Stimulated activated CD8-positive, alpha-beta memory T cell treated with anti-CD3 and anti-CD28 coated beads, Interleukin-2, amount 100 ng/mL, for 48 hours (primary cell): ENCODE measurements at places on chromosomes 5 and 9.

DNA sequence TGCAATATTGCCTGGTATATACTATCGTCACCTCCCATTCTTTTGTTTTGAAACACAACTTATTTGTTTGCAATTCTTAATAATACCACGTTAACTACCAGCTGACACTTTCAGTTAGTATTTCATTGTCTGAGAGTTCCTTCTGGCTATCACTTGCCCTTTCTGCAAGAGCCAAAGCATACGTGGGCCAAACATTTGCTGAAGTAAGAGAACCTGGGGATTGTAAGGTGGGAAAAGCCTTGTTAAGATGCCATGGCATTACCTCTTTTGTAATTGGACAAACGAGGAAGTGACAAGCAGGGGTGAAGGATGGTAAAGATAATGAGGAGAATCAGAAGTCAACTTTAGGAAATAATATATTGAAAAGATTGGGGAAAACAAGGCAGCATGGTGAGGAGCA, 47.7 kb downstream of the FYB1 start:
- no peak for DNase-seq

DNA sequence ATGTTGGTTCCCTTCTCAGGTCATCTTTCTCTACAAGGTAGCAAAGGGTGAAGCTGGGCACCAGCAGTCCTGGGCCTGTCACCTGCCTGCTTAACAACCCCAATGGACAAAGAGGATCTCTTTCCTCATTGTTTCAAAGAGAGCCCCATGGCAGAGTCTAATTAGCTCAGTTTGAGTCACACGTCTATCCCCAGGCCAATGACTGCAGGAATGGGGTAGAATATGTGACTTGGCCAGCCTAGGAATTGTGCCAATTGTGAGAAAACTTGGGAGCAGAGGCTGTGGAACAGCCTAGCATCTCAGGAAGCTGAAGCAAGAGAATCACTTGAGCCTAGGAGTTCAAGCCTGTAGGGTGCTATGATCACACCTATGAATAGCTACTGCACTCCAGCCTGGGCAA, 3.6 kb upstream of the RAPGEF1 start:
- no peak for DNase-seq

GRCh38 chr9:99377790-99378775, 156.0 kb downstream of the SEC61B start:
- DNase-seq: no peak

DNA sequence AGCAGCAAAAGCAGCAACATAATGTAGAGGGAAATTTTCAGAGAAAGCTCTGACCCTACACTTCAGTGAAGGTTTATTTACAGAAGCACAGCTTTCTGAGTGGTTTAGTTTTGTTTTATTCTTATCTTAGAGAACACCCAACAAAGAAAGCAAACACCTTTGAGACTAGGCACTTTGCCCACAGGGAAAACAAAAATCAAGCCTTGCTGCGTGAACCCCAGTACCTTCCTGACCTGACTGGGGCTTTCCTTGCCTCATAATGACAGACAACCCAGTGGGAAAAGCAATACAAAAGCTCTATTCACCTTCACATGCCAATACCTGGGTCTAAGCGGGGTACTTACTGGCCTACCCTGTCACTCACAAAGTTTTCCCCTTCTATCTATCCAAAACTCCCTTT, 189.8 kb downstream of the HINT1 start:
- DNase-seq: no peak

- DNase-seq: no peak
Measured at GRCh38 chr5:179267071-179267670, 78.1 kb downstream of the ADAMTS2 start.

- DNase-seq: no peak
Measured at GRCh38 chr5:163938595-163938994, 433.2 kb downstream of the MAT2B start.

DNA sequence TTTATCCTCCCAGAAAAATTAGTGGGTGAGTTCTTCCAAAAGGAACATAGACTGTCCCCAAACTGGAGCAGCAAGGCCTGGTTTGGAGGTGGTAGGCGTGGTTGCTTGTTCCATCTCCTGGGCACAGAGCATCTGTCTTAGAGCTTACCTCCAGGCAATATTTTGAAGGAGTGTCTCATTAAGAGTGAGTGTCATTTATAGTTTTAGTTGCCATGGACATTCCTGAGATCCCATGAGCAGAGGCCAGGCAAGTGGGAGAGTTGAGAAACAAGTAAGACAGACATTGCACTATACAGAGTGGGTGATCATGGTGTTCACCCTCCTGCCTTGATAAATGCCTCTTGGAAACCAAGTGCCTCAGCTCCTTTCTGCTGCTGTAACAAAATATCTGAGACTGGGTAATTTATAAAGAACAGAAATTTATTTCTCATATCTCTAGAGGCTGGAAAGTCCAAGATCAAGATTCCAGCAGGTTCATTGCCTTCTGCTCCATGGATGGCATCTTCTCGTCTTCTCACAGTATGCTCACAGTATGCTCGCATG, 68.5 kb downstream of the KIAA1958 start:
- DNase-seq: no peak

DNA sequence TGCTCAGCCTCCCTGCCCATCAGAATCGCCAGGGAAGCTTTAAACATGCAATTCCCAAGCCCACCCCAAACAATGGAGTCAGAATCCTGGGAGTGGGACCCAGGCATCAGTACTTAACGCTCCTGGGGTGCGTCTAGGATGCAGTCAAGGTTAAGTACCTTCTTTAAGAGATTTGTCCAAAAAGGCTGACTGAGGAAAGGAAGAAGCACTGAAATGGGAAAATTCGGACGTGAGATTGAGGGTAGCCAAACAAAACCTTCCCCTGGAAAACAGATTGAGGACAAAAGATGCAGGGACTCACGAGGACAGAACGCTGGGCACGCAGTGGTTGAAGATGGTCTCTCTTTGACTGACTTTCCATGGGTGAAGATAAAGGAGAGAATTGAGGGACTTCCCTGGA, 143.5 kb downstream of the MTX3 start:
- no peak for DNase-seq

- peak; percentile 42 for DNase-seq
Measured at GRCh38 chr9:214648-215493, at the start of gene DOCK8. Gene DOCK8 (plus strand): TSS chr9:214865. CDS start chr9:214977, 112 bp downstream.

- DNase-seq: no peak
Measured at GRCh38 chr5:181171782-181172181, 24.4 kb downstream of the OR2V2 start.

GRCh38 chr5:112202694-112203093, 216.4 kb downstream of the EPB41L4A start:
- DNase-seq: no peak

GRCh38 chr5:80541392-80541791, 28.7 kb downstream of the ANKRD34B start:
- no peak for DNase-seq

- no peak for DNase-seq
Measured at GRCh38 chr5:52481201-52481600, 306.5 kb upstream of the ITGA1 start.

GRCh38 chr5:65087154-65087553, 318.4 kb downstream of the CWC27 start:
- DNase-seq: no peak

- DNase-seq: no peak
Measured at GRCh38 chr5:72543365-72543764, 36.2 kb upstream of the ZNF366 start.

DNA sequence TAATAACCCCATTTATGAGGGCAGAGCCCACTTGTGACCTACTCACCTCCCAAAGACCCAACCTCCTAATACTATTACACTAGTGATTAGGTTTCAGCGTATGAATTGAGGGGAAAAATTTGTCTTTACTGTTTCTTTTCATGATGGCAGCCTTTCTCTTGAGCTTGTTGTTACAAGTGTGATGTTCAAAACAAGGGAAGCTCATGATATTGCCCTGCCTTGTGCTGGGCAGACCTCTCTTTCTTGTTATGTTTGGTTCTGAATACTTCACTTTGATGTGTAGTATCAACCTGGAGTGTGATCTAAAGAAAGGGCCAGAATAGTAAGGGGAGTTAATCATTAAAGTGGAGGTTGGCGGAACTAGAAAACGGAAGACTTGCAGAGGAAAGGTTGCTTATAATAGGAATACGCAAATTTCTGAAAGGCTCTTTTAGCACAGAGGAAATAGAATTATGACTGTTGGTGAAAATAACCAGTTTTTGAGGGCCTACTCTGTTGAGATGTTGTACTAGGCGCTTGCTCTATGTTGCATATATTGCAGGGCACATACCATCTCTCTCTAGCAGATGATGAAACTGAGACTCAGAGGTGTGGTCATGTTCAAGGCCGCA, 68.2 kb downstream of the MELK start:
- DNase-seq: no peak
